ENCODE measurements at places on chromosomes 12 and 14. TPM values are rescaled to one million over a fixed set of nuclear protein-coding genes. Genes with fewer than 3 reads are reported as not detected.

CCDC198 gene
- total RNA-seq = not detected

CNTN1 gene
- not detected for total RNA-seq

GYS2 gene
- total RNA-seq = 0.10 TPM

DNA sequence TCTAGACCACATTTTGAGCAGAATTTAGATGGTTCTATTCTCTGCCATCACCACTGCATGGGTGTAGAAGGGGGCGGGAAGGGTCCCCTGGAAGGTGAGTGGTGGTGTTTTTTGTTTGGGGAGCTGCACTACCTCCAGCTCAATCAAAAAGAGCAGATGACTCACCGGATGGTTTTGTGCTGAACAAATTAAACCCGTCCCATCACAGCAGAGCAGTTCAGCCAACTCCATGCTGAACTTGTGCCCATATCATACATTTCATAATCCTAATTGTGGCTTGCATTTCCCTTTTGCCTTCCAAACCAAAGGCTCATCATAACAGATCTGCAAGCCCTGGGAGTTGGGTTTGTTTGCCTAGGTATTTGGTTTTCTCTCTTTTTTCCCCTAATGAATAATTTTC, 53.0 kb upstream of the RPH3A start:
- H3K4me3 ChIP-seq = no peak overlapping the region
- no peak for DNase-seq
- peaks cover 9% of the 10 kb centered on the region for H3K27me3 ChIP-seq
- H3K4me1 ChIP-seq = no peaks in the 10 kb centered on the region

NABP2 gene
- total RNA-seq = 12.4 TPM

- DNase-seq = no peak
- H3K27ac ChIP-seq = no peak overlapping the region
- H3K27me3 ChIP-seq = no peaks in the 10 kb centered on the region
- H3K4me1 ChIP-seq = no peaks in the 10 kb centered on the region
- H3K36me3 ChIP-seq = no peaks in the 10 kb centered on the region
- no peak overlapping the region for H3K4me3 ChIP-seq
Observed at GRCh38 chr12:30213166-30213565, 429.4 kb upstream of the TMTC1 start.

ADAMTS20 gene
- total RNA-seq = not detected

DNA sequence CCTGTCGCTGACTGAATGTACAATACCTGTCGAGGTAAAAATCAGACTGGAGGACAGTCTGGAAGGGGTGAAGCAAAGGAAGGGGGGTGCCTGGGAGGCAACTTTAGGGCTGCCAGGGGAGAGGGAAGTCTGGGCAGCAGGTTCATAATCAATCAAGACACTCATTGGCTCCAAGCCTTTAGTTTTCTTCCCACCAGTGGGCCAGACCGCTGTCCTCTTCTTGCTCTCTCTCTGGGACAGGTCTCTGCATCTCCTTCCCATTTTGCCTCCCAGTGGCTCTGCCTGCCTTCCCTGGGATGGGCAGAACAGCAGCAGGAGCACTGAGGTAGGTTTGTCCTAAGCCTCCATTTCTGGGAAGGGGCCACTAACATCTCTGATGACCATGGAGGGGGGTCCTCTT, 206.5 kb downstream of the TTC8 start:
- no peaks in the 10 kb centered on the region for H3K36me3 ChIP-seq
- H3K4me1 ChIP-seq = peaks cover 13% of the 10 kb centered on the region
- H3K27ac ChIP-seq = no peak overlapping the region
- no peak overlapping the region for H3K4me3 ChIP-seq
- no peak for DNase-seq

PUS7L gene
- total RNA-seq = 24.2 TPM

TIGAR gene
- 14.2 TPM for total RNA-seq

DNA sequence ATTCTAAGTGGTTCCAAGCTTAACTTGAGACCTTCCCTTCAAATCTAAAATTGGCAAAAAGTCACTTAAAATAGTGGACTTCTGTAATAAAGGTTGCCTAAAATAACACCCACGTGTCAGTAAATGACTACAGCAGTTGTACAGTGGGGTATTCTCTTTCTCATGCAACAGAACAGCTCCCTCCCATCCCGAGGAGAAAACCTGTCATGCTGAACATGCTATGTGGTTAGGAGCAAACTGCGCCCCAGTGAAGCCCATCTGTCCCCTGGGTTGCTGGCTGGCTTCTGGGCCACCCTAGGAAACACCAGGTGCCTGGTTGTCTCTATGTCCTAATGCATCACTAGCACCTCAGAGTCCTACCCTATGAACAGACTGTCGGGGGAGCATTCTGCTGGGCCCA, 2.7 kb downstream of the BTBD6 start:
- no peak for DNase-seq
- peaks cover 25% of the 10 kb centered on the region for H3K4me1 ChIP-seq
- no peaks in the 10 kb centered on the region for H3K27me3 ChIP-seq
- H3K4me3 ChIP-seq = no peak overlapping the region
- H3K36me3 ChIP-seq = no peaks in the 10 kb centered on the region
- no peak overlapping the region for H3K27ac ChIP-seq

CPSF2 gene
- 42.6 TPM for total RNA-seq

DNA sequence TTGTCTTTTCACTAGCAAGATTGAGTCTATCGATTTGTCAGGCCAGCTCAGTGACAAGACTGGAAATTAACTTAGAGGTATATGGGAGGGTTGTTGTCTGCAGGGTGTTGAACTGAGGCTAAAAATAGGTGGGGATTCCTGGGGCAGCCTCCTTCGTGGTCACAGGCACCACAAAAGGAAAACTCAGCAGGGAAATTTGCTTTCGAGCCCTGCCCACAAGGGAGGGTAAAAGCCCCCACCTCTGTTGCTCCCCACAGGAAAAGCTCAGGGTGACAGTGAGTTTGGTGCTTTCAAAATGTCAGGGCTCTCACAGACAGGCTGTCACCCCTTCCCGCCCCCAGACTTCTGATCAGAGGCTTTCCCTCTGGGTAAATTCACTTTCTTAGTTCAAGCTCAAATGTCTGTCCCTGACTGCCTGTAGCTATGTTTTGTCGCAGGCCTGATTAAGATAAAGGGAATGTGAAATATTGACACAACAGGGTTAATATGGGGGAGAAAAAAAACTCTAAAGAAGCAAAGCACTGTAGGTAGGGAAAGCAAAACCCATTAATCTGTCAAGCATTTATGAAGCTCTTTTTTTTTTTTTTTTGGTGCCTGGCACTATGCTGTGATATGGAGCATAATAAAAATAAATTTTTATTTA, 11.7 kb upstream of the NFKBIA start:
- peaks cover 8% of the 10 kb centered on the region for H3K4me1 ChIP-seq
- no peaks in the 10 kb centered on the region for H3K27me3 ChIP-seq
- H3K4me3 ChIP-seq = no peak overlapping the region
- DNase-seq = peak; percentile 39
- no peak overlapping the region for H3K27ac ChIP-seq

Data from B cell (primary cell).